CD4-positive, alpha-beta memory T cell (primary cell): ENCODE measurements at places on chromosomes 5 and 9. TPM values are rescaled to one million over a fixed set of nuclear protein-coding genes. Genes with fewer than 3 reads are reported as not detected.

The CCDC107 gene
- 28.4 TPM for total RNA-seq

The RMND5B gene
- total RNA-seq: 38.6 TPM

The FAM114A2 gene
- 39.0 TPM for total RNA-seq

The NR5A1 gene
- not detected for total RNA-seq

The FBP2 gene
- not detected for total RNA-seq

The PDGFRB gene
- total RNA-seq: not detected

The C9orf85 gene
- 8.2 TPM for total RNA-seq

The OR2K2 gene
- total RNA-seq: not detected

The ALDH1A1 gene
- total RNA-seq: 1.2 TPM

The DCP2 gene
- 123 TPM for total RNA-seq

The SLC26A2 gene
- 14.3 TPM for total RNA-seq

The GPR150 gene
- total RNA-seq: 1.5 TPM

The HAVCR2 gene
- 2.7 TPM for total RNA-seq

The PCDH12 gene
- not detected for total RNA-seq
